EL (cell line): ENCODE measurements at places on chromosomes 5 and 9.

GRCh38 chr5:154010660-154011059 lies 28.1 kb downstream of the FAM114A2 start:
- peak; percentile 17 for DNase-seq

GRCh38 chr5:35890021-35891020 lies 33.6 kb downstream of the IL7R start:
- no peak for DNase-seq

GRCh38 chr5:132979367-132979940 lies 16.0 kb upstream of the AFF4 start:
- DNase-seq = peak; percentile 30

- DNase-seq = peak; percentile 49
Observed at GRCh38 chr5:80206282-80206681, 49.6 kb downstream of the SERINC5 start.

- DNase-seq = peak; percentile 69
Observed at GRCh38 chr9:109143881-109144562, 23.0 kb downstream of the FRRS1L start.

- no peak for DNase-seq
Observed at GRCh38 chr5:171635561-171636245, 149.9 kb upstream of the SMIM23 start.

- no peak for DNase-seq
Observed at GRCh38 chr5:67941614-67942401, 273.7 kb upstream of the PIK3R1 start.

DNA sequence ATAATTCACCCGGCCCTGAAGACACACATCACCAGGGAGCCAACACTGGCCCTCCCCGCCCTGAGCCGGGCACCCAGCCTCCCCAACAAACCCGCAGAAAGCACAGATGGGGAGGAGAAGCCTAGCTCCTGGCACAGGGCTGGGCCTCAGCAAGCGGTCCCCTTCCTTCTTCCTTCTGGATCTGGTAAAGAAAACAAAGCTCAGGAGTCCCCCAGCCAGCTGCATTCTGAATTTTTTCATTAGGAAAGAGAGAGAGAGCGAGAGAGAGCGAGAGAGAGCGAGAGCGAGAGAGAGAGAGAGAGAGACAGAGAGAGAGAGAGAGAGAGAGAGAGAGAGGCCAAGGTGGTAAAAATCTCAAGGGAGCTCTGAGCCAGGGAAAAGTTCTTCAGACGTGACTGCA lies 195.7 kb downstream of the CRB2 start:
- no peak for DNase-seq

DNA sequence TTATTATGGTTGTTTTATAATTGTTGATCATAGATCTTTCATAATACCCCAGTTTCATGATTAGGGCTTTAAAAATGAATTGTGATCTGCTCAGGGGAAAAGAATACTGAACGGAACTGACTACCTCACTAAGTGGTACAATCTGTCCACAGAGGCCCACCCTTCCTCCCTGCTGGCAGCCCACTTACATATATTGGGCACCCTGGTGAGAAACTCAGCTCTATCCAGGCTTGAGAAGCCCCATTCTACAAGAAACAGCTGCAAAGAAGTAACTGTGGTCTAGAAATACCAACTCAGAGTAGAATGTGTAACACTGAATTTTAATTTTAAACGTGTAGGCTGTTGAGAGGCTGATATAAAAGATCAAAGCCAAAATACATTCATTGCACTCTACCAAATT lies 46.9 kb downstream of the TSSK1B start:
- no peak for DNase-seq

DNA sequence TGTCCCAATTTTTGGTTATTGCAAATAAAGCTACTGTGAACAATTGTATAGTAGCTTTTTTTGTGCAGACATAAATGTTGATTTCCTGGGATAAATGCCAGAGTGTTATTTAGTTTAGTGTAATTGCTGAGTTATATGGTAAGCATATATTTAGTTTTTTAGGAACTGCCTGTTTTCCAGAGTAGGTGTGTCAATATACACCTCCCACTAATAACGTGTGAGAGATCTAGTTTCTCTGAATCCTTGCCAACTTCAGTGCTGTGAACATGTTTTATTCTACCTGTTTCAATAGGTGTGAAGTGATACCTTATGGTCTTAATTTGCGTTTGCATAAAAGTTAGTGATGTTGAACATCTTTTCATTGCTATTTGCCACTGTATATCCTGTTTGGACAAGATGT lies 9.1 kb upstream of the OR2S2 start:
- DNase-seq = no peak

DNA sequence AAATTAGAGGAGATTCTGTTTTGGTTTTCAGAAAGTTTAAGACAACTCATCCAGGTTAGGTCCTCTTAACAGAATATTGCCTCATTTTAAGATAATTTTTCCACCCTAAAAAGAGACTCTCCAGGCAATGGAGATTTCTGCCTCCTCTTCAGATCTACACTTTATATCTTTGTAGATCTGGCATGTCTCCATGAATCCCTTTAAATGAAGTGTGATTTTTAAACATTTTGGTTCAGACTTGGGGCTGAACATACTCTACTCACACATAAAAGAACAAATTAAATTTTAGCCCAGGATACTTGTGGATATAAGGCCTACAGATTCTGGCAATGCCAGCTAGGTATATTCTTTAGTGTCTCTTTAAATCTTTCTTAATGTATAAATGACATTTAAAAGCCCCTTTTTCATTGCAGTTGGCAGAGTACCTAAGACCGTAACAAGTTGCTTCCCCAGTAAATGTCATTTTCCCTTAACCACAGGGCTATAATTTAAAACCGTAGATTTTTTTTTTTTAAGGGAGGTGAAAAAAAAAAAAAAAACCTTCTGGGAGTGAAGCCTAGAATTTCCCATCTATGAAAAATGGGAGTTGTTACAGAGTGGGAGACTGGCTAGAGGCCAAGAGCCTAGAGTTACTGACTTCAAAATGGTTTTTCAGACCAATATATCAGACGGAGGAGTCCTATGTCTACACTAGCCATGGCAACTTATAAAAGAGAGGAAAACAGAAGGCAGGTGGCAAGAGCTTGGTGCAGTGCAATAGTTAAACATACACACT lies 207.8 kb upstream of the TARS1 start:
- no peak for DNase-seq

GRCh38 chr5:119274767-119275130 lies 81.1 kb upstream of the TNFAIP8 start:
- DNase-seq = peak; percentile 73

- peak; percentile 58 for DNase-seq
Observed at GRCh38 chr9:126436545-126437267, 110.1 kb downstream of the MVB12B start.

- peak; percentile 12 for DNase-seq
Observed at GRCh38 chr5:1409381-1410110, 35.7 kb downstream of the SLC6A3 start.

DNA sequence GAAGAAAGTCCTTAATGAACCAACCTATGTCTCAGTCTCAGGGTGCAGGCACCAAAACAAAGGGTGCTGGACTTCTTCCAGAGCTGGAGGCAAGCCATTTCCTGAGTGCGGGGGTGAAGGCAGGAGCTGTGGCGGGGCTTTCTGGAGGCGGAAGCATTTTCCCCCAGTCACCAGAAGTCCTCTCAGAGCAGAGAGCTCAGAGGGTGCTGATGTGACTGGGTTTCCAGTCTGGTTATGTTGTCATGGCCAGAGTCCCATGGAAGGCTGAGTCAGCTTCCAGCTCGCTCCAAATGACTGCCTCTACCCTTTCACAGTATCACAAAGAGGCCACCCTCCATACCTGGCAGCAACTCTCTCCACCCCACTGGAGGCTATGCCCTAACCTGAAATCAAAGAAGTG lies 86.0 kb downstream of the TRPC7 start:
- DNase-seq = no peak

- peak; percentile 88 for DNase-seq
Observed at GRCh38 chr9:133075925-133076630, 14.3 kb downstream of the CEL start.

- DNase-seq = no peak
Observed at GRCh38 chr5:170363671-170364070, 25.5 kb downstream of the KCNMB1 start.

DNA sequence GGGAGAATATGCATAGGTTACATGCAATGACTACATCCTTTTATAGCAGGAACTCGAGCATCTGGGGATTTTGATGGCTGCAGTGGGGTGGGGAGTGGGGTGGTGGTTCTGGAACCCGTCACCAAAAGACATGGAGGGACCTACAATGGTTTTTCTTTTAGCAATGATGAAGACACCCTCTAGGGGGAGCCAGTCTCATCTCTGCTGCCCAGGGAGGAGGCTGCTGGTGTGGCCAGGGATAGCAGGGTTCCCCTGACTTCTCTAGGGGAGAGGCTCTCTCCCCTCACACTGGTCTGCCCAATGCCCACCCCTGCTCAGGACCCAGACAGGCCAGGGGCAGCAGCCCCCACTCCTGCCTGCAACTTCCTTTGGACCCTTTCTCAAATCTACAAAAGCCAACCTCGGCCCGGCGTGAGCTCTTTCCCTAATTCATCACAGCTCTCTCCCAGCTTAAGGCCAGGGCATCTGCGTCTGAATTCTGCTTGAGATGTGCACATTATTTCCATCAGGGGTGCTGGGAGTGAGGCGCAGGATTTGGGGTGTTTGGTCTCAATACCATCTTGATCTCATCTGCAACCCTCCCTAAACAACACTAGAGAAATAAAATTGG lies 73.6 kb upstream of the RETREG1 start:
- DNase-seq = peak; percentile 65

GRCh38 chr5:127373858-127374491 lies 83.4 kb downstream of the MEGF10 start:
- DNase-seq = no peak

GRCh38 chr5:43674536-43674935 lies 71.6 kb downstream of the NNT start:
- peak; percentile 29 for DNase-seq

DNA sequence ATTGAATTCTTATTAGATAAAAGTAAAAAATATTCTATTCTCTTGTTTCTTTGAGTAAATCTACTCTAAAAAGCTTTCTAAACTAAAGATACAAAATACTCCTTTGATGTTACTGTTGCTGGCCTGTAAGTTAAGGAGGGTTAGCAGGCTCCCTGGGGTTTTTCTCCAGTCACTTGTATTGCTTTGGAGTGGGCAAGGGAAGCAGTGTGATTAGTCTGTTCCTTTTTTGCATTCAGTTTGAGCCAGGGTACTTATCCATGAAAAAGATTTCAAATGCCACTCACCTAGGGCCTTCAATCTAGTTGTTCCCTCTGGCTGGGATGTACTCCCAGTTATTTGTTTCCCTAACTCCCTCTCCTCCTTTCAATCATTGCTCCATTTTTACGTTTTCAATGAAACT lies 256.2 kb upstream of the SMC2 start:
- DNase-seq = no peak

DNA sequence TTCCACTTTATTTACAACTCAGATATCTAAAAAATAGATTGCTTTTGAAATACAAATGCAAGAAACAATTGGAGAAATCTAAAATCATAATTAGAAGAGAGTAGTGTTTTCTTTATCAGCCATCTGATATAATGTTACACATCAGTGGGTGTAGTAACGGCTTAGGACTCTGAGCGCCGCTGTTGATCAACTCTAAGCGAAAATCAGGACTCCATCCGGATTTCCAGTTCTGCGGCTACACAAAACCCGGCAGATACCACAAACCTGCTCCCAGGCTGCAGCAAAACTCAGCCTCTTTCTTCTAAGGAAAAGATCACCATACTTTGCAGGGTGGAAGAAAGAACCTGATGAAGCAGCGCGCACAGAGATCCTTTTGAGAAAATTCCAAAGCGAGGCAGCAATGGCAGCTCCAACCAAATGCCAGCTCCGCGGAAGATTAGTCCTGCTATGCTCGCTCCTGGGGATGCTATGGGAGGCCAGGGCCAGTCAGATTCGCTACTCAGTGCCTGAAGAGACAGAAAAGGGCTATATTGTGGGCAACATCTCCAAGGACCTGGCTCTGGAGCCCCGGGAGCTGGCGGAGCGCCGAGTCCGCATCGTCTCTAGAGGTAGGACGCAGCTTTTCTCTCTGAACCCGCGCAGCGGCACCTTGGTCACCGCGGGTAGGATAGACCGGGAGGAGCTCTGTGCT lies at the start of gene PCDHGA9:
PCDHGA9 (plus strand) TSS at position 226 of the 691 bp plus-strand sequence; CDS start at position 401, 175 bp downstream.
- peak; percentile 32 for DNase-seq
